ENCODE measurements at places on chromosomes 6 and 20.

- peak; percentile 49 for DNase-seq
Measured at GRCh38 chr6:11275598-11275997, 43.1 kb upstream of the NEDD9 start.

DNA sequence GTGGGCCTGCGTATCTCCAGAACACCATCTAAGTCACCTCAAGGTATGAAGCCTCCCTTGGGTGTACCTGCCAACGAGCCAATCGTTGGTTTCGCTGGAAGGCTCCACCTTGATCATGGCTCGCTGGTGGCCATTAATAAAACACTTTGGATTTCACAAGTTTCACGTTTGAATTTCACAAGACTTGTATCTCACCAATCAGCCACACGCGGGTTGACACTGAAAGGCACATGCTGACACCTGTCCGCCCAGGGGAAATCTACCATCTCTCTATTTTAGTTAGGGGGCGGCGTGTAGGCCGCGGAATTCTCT lies 586 bp upstream of the HMGA1 start:
- DNase-seq, result peak; percentile 80

GRCh38 chr20:57193094-57193493 lies 73.3 kb downstream of the BMP7 start:
- DNase-seq, result no peak

- DNase-seq, result no peak
Measured at GRCh38 chr6:14466278-14466677, 348.7 kb downstream of the CD83 start.

DNA sequence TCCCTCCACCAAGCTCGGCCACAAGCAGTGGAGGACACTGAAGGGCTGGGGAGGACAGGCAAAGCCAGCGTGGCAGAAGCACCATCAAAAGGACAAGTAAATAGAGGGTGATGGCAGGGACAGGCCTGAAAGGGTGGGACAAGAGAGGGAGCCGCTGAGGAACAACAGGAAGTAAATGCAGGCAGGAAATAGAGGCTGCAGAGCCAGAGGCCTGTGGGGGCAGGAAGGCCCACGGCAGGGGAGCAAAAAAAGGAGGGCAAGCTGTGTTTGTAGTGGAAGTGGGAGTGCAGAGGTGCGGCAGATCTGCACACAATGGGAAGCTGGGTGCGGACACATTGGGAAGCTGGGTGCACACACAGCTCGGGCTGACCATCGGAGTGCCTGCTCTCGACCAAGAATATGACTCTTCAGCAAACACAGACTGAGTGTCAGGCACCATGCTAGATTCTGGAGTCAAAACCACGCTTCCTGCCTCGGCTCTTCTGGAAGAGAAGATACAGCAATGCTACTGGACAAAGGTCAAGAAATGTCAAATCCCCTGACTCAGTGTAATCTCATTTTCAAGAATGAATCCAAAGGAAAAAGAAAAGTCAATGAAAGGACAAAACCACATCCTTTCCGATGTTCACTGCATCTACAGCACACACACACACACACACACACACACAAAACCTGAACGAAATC lies 40.4 kb upstream of the RAB22A start:
- no peak for DNase-seq

DNA sequence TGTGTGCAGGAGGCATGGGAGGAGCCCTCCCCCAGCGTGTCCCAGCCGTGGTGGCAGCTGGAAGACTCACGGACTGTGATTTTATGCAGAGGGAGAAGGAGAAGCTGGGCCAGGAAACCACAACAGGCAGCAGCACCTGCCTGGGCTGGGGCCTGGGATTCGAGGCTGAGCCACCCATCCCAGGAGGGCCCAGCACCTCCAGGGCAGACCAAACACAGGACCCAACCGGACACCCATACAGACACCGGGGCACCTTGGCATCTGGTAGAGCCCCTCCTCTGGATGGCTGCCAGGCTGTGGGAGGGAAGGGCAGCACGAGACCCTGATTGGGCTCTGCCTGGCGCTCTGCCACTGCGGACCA lies 41.7 kb upstream of the CHRNA4 start:
- DNase-seq, result no peak

DNA sequence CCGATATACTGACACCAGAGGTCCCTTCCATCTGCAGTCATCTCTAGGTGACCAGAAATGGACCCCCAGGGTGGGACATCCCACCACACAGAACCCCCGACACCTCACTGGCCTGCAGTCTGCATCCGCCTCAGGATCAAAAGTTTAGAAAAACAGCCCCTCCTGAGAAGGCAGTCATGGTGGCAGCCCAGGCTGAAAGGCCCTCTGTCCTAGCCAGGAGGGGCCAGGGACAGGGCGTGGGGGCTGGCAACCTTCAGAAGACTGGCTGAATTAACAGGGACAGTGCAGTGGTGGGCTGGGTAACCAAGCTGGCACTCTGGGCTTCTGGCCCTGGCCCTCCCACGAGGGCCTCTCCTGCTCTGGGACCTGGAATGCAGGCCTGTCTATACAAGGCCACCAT lies 34.3 kb upstream of the MDFI start:
- no peak for DNase-seq

DNA sequence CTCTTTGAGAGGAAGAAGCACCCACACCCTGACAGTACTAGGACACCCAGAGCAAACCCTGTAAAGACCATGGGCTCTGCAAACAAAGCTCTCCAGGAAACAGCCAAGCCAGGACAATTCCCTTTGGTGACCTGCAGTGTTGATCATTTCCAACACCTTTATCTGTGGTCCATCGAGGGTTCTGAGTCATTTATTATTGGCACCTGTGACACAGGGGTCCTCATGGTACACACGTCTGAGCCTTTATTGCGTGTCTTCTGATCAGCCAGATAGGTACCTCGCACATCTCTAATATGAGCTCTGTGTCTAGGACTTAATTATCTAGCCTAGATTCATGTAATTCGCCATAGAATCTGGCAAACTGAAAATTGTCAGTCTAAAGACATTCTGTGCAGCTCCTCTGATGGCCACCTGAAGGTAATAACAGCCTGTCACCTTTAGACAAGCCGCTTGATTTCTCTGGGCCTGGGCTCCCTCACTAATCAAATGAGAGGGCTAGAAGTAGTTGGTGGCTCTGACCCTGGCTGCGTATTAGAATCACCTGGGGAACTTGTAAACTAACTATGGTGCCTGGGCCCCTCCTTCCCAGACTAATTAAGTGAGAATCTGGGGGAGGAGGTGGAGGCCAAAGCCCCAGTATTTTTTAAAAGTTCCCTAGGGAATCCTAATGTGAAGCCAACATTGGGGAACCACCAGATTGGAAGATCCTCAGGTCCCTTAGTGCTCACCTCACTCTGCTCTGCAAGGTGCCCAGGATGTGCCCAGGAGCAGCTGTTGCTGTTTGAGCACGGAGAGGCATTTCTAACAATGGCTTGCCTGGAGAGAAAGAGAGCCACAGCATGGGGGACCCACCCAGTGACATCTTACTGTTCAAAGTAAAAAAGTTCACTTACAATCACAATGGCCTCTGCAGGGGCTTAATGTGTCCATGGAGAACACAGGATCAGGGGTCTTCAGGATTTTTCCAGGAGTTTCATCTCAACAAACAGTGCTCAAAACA lies 122.0 kb upstream of the ARID1B start:
- DNase-seq, result no peak

GRCh38 chr6:151014404-151015100 lies 149.1 kb downstream of the MTHFD1L start:
- DNase-seq, result peak; percentile 66

- no peak for DNase-seq
Measured at GRCh38 chr20:23224806-23225205, 125.8 kb upstream of the NXT1 start.

DNA sequence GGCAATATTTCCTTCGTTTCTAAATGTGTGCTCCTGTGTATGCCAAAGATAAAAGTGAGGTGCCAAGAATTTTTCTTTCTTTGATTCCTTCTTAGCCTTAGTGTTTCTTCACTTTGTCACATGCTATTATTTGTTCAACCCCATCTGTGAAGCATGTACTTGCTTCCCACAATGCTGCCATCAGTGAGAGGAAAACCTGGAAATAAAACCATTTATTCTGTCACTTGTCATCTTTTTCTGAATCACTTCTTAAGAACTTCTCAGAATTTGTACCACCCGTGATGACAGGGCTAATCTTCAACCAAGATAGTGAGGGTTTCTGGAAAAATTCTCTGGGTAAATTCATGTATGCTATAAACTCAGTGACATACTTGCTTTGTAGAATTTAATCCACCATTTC lies 450.1 kb downstream of the COL12A1 start:
- no peak for DNase-seq
